ENCODE measurements at places on chromosomes 12 and 14.

GRCh38 chr14:104339361-104339760 is 201.0 kb downstream of the KIF26A start:
- DNase-seq, result no peak

GRCh38 chr12:26383041-26383440 is 187.7 kb downstream of the SSPN start:
- no peak for DNase-seq

DNA sequence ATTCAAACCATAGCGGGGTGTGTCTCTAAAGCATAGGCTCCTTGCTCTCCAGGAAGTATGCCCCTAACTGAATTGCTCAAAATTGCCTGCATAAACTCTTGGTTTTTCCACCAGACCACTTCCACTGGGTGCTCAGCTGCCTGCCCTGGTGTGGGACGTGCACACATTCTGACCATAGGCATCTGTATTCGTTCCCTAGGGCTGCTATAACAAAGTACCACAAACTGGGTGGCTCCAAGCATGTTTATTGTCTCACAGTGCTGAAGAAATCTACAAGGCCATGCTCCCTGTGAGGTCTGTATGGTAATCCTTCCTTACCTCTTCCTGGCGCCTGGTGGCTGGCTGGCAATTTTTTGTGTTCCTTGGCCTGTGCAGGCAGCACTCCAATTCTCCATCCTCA is 16.4 kb upstream of the GALNT6 start:
- no peak for DNase-seq

DNA sequence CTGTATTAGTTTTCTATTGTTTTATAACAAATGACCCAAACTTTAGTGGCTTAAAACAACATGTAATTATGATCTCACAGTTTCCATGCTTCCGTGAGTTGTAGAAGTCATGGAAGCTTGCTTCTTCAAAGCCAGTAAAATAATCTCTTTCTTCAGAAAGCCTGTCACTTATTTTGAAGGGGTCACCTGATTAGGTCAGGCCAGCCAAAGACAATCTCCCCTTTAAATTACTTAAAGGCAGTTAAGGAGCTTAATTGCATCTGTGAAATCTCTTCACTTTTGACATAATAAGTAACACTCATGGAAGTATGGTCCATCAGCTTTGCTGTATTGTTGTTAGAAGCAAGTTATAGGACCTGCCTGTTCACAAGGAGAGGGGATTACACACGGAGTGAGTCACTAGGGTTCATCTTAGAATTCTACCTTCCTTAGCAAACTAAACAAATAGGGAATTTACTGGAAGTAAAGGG is 89.8 kb downstream of the FAR2 start:
- DNase-seq, result no peak

GRCh38 chr14:101553931-101554330 is 7.4 kb upstream of the DIO3 start:
- DNase-seq, result no peak

DNA sequence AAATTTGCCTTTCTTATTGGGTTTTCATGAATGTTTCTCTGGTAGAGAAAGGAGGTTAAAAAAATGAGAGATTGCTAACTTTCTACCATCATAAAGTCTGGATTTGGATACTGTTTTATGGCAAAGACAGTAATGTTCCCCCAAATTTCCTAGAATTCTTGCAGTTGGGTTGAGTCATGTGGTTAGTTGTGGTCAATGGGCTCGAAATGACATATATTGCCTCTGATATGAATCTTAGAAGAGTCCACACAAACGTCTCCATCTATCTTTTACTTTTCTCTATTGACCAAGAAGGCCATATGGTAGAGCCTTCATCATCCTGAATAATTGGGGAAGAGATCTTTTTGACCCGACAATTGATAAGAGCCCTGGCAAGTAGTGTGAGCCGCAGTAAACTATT is 119.5 kb upstream of the PMCH start:
- no peak for DNase-seq

GRCh38 chr12:25652371-25652770 is 99.3 kb upstream of the LMNTD1 start:
- no peak for DNase-seq

- no peak for DNase-seq
Observed at GRCh38 chr12:122042910-122043309, 21.2 kb downstream of the BCL7A start.

DNA sequence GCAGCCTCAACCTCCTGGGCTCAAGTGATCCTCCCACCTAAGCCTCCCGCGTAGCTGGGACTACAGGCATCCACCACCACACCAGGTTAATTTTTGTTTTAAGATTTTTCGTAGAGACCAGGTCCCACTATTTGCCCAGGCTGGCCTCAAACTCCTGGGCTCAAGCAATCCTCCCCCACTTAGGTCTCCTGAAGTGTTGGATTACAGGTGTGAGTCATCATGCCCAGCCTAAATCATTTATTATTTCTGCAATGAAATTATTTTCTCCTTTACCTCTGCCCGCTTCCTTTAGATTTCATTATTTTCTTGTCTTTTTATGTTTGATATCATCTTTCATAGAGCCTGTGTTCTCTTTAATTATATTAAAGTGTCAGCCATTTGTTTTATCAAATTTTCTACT is 165.2 kb upstream of the OTX2 start:
- no peak for DNase-seq

GRCh38 chr12:74535536-74535935 is 2.1 kb upstream of the ATXN7L3B start:
- DNase-seq, result no peak

- no peak for DNase-seq
Observed at GRCh38 chr12:68812553-68813241, 4.7 kb downstream of the MDM2 start.

- no peak for DNase-seq
Observed at GRCh38 chr14:84804895-84805294, 725.0 kb upstream of the FLRT2 start.

- no peak for DNase-seq
Observed at GRCh38 chr12:120515496-120515895, 13.5 kb downstream of the COQ5 start.

- no peak for DNase-seq
Observed at GRCh38 chr14:64912261-64912660, 2.0 kb upstream of the CHURC1 start.

GRCh38 chr12:120775862-120776552 is 50.4 kb downstream of the ACADS start:
- DNase-seq, result no peak

- no peak for DNase-seq
Observed at GRCh38 chr12:124588751-124589267, 21.4 kb upstream of the NCOR2 start.

DNA sequence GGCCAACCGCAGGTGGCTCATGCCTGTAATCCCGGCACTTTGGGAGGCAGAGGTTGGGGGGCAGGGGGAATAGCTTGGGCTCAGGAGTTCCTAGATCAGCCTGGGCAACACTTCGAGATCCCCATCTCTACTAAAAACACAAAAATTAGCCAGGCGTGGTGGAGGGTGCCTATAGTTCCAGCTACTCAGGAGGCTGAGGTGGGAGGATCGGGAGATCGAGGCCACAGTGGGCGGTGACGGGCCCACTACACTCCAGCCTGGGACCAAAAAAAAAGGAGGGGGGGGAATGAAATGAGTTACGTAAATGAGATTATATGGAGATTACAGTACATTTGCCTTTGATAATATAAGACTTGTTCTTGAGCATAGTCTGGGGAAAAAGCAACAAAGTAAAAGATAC is 1.1 kb downstream of the RPAP3 start:
- no peak for DNase-seq

DNA sequence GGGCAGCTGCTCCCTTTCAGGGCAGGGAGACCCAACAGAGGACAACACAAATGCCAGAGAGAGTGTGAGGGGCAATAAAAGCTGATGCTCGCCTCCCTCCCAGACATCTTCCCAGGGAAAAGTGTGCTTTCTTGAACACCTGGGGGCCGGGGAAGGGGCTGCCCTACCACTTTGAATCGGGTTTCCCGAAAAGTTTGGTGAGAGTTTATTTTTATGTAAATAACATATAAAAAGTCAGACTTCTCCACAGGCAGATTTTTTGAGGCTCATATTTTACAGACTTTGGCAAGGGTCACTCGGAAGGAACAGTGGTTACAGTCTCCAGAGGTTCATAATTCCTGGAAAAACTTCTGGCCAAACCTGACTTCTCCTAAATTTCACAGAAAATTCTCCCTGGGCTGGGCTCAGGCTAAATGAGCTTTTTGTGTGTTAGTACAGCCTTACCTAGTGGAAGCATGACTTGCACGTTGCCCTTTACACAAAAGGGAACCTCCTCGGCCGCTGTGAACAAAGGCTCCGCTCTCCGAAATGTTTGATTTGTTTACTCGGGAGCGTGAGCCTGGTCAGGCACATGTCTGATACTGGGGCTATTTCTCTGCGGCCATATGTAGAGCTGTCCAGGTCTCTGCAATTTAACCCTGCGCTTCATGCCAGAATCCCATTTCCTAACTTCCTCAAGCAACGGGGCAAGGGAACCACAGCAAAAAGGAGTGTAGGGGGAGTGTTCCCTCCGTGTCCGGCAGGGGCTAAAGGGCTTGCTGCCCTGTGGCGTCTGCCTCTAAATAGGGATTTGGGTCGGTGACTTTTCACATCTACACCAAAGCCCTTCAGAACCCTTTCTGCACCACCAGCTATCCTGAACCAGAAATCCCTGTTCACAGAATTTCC is 3.4 kb downstream of the RTL1 start:
- no peak for DNase-seq

GRCh38 chr14:102278631-102278935 is 26.4 kb downstream of the MOK start:
- no peak for DNase-seq

- no peak for DNase-seq
Observed at GRCh38 chr14:23942587-23942986, 11.0 kb upstream of the DHRS4 start.

- no peak for DNase-seq
Observed at GRCh38 chr12:12128670-12129069, 57.9 kb downstream of the BCL2L14 start.

- DNase-seq, result no peak
Observed at GRCh38 chr12:2222691-2223090, 169.9 kb downstream of the CACNA1C start.

DNA sequence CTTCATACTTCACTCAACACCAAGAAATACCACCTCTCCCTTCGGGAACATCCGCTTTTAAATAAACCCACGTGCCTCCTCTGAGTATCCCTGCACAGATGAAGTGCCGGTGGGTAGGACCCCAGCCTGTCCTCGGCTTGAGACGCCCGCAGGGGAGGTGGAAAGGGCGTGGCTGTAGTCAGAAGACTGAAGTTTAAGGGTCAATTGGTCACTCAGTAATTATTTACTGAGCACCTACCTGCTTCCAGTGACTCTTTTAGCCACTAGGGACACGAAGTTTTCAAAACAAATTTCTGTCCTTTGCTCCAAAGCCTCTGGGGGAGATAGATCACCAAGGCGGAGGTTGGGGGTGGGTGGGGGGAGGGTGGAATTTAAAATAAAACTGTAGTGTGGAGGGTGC is 309.4 kb downstream of the VRK1 start:
- DNase-seq, result no peak

DNA sequence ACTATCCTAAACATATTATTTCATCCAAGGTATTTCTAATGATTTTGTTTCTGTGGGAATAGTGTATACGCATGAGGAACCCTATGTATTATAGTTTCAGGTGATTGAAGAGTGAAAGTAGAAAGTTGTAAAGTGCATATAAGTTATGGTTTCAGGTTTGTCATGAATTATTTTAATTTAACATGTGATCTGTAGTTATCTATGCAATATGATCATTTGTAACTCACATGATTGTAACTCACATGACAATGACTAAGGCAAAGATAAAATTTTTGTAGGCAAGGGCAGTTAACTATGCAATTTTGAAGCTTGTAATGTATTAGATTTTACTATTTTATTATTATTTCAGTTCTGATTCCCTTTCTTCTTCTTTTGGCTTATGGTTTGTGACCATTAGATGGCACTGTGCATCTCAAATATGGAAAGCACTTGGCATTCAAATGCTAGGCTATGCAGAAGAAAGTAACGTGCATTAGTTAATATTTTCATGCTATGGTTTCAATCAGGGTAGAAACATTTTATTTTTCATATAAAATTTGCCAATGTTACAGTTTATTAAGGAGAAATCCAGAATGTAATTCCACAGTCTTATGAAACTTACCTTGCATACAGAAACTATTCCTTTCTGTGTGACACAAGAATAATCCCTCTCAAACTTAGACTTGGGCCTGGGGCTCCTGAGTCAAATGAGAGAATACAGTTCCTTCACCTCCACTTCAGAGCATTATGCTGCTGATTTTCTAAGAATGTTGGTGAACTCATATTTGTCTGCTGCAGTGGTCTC is 15.8 kb upstream of the TMEM30B start:
- DNase-seq, result no peak

DNA sequence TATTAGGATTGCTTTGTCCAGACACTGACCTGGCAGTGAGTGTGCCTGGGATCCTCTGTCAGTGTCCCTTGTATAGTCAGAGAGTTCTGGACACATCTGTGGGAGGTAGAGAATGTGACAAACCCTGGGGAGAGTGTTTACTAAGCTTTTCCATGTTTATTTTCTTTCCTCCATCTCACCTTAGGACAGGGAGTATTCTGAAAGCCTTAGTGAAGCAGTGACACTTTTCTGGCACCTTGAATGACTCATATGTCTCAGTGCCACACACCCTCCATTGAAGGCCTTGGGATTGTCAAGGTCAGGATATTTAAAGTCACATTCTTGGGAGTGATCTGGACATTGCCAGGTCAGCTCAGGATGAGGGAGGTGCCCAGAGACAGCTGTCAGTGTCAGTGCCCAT is 34.9 kb upstream of the CTDSP2 start:
- no peak for DNase-seq

GRCh38 chr12:1825382-1826102 is 5.2 kb downstream of the LRTM2 start:
- no peak for DNase-seq

- DNase-seq, result no peak
Observed at GRCh38 chr12:109946913-109947312, 46.8 kb downstream of the TCHP start.

- DNase-seq, result no peak
Observed at GRCh38 chr12:24728366-24728765, 220.5 kb downstream of the BCAT1 start.

- DNase-seq, result no peak
Observed at GRCh38 chr12:16523284-16523950, 82.5 kb downstream of the LMO3 start.

- no peak for DNase-seq
Observed at GRCh38 chr12:68393417-68393816, 61.3 kb upstream of the MDM1 start.

- no peak for DNase-seq
Observed at GRCh38 chr12:62670986-62671720, 204.5 kb downstream of the MON2 start.

GRCh38 chr14:33938131-33938949 is 12.5 kb downstream of the EGLN3 start:
- DNase-seq, result no peak

All from stimulated activated CD4-positive, alpha-beta T cell treated with anti-CD3 and anti-CD28 coated beads, Interleukin-1b, Interleukin-23, amount 100 ng/mL, for 4 hours (primary cell).